ENCODE measurements at places on chromosomes 5 and 9. TPM values are rescaled to one million over a fixed set of nuclear protein-coding genes. Genes with fewer than 3 reads are reported as not detected.

Gene SMC5
- polyA plus RNA-seq: 18.9 TPM

Gene SLC36A2
- not detected for polyA plus RNA-seq

Gene COL15A1
- 0.07 TPM for polyA plus RNA-seq

Gene C9orf153
- polyA plus RNA-seq: not detected

Gene DMRT2
- polyA plus RNA-seq: 0.23 TPM

Gene PRDM9
- polyA plus RNA-seq: not detected

Gene CCNH
- polyA plus RNA-seq: 62.2 TPM

Gene ISL1
- polyA plus RNA-seq: not detected

Gene SLC4A9
- not detected for polyA plus RNA-seq

Gene FLT4
- 12.7 TPM for polyA plus RNA-seq

Gene FOCAD
- 16.1 TPM for polyA plus RNA-seq

Gene ZNF879
- 3.5 TPM for polyA plus RNA-seq

Gene PTPRD
- not detected for polyA plus RNA-seq

Gene SELENOP
- not detected for polyA plus RNA-seq

Gene AGXT2
- polyA plus RNA-seq: not detected

Gene SH3GL2
- not detected for polyA plus RNA-seq

GRCh38 chr9:37377688-37378612, 44.5 kb upstream of the GRHPR start:
- no peaks in the 10 kb centered on the region for H3K4me1 ChIP-seq
- no peaks in the 10 kb centered on the region for H3K36me3 ChIP-seq
- no peak overlapping the region for H3K27ac ChIP-seq
- H3K4me3 ChIP-seq: no peak overlapping the region

DNA sequence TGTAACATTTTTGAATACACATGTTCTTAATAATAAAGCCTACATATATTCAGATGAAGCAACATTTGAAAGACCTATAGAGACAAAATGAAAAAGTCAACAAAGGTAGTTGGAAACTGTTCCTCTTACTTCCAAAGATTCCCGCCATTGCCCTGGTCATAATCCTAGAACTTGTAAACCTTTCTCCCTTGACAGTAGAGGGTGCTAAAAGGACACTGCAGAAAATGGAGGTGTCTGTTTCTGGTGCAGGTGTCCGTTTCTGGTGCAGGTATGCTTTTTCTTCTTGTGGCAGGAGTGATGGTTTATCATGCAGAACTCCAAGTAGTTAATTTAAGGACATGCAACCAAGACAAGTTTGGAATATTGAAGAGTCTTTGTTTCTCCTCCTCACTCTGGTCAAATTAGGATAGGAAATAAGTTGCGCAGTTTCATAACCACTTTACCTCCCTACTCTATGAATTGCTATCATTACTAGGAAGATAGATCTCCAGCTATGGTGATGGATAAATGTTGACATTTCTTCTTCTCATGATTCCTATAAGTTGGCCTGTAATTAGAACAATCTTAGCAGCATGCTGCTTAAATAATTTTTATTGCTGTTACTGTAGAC, 56.0 kb upstream of the FAM174A start:
- H3K36me3 ChIP-seq: no peaks in the 10 kb centered on the region
- H3K27me3 ChIP-seq: no peaks in the 10 kb centered on the region
- H3K4me1 ChIP-seq: no peaks in the 10 kb centered on the region
- no peak overlapping the region for H3K27ac ChIP-seq

- H3K27ac ChIP-seq: no peak overlapping the region
- H3K4me3 ChIP-seq: no peak overlapping the region
- no peaks in the 10 kb centered on the region for H3K4me1 ChIP-seq
- no peak for DNase-seq
- no peaks in the 10 kb centered on the region for H3K36me3 ChIP-seq
Observed at GRCh38 chr5:123438902-123439301, 15.7 kb upstream of the CEP120 start.

GRCh38 chr5:151924564-151925301, at the start of gene GLRA1:
Gene GLRA1, minus strand, starts transcription at chr5:151924851. Its CDS starts 302 bp downstream, at chr5:151924549.
- no peaks in the 10 kb centered on the region for H3K36me3 ChIP-seq
- H3K4me3 ChIP-seq: no peak within 1 kb of the TSS
- no peaks in the 10 kb centered on the region for H3K27me3 ChIP-seq
- H3K4me1 ChIP-seq: no peaks in the 10 kb centered on the region
- peak; percentile 21 for DNase-seq
- H3K27ac ChIP-seq: no peak within 1 kb of the TSS

DNA sequence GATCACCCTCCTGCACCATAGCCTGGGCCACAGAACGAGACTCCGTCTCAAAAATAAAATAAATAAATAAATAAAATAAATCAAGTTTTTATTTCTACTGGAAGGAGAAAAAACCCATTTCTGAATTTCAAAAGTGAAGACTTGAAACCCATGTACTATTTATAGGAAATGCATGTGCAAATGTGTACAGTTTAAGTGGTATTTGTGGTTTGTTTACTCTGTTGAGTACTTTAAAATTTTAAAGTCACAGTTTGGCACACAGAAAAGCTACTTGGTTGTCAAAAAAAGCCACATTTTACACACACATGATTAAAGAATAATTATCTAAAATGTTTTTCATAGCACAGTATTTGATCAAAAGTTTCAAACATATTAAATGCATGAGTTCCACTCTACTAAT, 43.6 kb downstream of the NR3C1 start:
- H3K4me1 ChIP-seq: peaks cover 35% of the 10 kb centered on the region
- H3K27me3 ChIP-seq: no peaks in the 10 kb centered on the region
- no peak for DNase-seq
- no peak overlapping the region for H3K4me3 ChIP-seq
- no peaks in the 10 kb centered on the region for H3K36me3 ChIP-seq

DNA sequence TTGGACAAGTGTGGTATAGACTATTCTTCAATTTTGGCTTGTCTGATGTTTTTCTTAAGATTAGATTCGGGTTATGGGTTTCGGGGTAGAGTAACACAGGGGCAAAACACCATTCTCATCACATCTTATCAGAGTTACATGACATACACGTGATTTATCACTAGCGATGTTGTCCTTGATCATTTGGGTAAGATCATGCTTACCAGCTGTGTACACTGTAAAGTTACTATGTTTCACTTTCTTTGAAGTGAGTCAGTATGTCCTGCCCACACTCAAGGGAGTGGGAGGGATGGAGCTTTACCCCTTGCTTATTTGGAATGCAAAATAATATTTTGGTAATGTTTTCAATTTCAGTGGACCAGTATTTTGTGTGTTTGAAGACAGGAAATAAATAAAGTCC, 101.8 kb upstream of the TAF11L2 start:
- no peaks in the 10 kb centered on the region for H3K27me3 ChIP-seq
- H3K27ac ChIP-seq: no peak overlapping the region
- no peak for DNase-seq
- no peaks in the 10 kb centered on the region for H3K36me3 ChIP-seq
- H3K4me1 ChIP-seq: no peaks in the 10 kb centered on the region

- H3K4me3 ChIP-seq: no peak overlapping the region
- H3K27ac ChIP-seq: no peak overlapping the region
- H3K4me1 ChIP-seq: no peaks in the 10 kb centered on the region
- no peak for DNase-seq
- H3K27me3 ChIP-seq: no peaks in the 10 kb centered on the region
Observed at GRCh38 chr9:136311051-136312008, 7.4 kb upstream of the CCDC187 start.

- no peaks in the 10 kb centered on the region for H3K27me3 ChIP-seq
- H3K4me3 ChIP-seq: no peak overlapping the region
- DNase-seq: no peak
- H3K36me3 ChIP-seq: no peaks in the 10 kb centered on the region
Observed at GRCh38 chr5:98794001-98794400, 20.5 kb downstream of the RGMB start.

GRCh38 chr5:139695178-139695573, 47.0 kb downstream of the CXXC5 start:
- no peaks in the 10 kb centered on the region for H3K36me3 ChIP-seq
- H3K4me3 ChIP-seq: no peak overlapping the region
- peaks cover 7% of the 10 kb centered on the region for H3K27me3 ChIP-seq
- no peak for DNase-seq
- peaks cover 8% of the 10 kb centered on the region for H3K4me1 ChIP-seq
- no peak overlapping the region for H3K27ac ChIP-seq

- H3K4me3 ChIP-seq: peak overlapping the region; percentile 57
- H3K27me3 ChIP-seq: no peaks in the 10 kb centered on the region
- peak overlapping the region; percentile 38 for H3K27ac ChIP-seq
- no peaks in the 10 kb centered on the region for H3K36me3 ChIP-seq
- H3K4me1 ChIP-seq: no peaks in the 10 kb centered on the region
Observed at GRCh38 chr5:132747616-132748440, 602 bp downstream of the CCNI2 start.

DNA sequence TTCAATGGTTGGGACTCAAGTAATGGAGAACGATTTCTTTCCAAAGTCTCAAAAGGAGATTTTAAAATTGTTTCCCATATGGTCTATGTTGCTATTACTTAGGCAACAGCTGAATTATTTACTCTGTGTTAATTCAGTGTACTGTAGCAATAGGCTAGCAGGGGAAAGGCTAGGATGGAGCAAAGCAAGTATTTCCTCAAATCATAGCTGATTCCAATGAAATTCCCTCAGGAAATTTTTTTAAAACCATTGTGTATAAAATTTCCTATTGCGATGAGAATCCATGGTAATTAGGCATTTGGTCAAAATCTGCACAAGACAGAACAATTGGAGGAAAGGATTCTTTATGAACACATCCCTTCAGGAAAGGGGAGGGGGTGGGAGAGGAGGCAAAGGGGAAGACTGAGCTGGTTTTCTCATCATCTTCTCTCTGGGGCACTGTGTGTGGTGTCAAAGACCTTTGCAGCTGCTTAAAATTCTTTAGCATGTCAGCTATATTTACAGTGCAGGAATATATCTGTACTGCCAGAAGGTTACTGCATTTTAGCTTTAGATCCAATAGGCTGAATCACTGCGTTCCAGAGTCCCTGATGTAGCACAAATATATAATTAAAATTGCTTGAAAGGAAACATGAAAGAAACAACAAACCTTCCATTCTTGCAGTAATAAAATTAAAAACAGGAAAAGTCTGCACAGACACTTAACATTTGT, 95.3 kb downstream of the ZNF608 start:
- H3K4me3 ChIP-seq: no peak overlapping the region
- no peaks in the 10 kb centered on the region for H3K36me3 ChIP-seq
- H3K27me3 ChIP-seq: peaks cover 13% of the 10 kb centered on the region
- DNase-seq: no peak

DNA sequence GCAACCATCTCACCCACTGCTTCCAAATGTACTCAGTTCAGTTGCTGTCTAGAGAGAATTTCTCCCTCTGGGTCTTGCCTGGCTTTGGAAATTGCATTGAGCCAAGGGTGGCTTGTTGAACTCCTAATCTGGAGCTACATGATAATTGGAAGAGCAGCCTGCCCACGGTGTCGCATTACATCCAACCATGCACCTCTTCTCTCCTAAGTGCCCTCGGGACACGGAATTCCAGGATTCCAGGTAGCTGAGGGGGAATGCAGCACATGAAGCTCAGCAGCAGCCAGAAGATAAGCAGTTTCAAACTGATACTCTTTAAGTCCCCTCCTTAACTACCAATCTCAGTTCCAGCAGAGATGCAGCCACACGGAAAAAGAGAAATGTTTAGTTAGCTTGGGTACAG, 509.4 kb upstream of the KLF4 start:
- no peak for DNase-seq
- H3K27me3 ChIP-seq: no peaks in the 10 kb centered on the region
- no peaks in the 10 kb centered on the region for H3K4me1 ChIP-seq
- no peaks in the 10 kb centered on the region for H3K36me3 ChIP-seq

- no peaks in the 10 kb centered on the region for H3K27me3 ChIP-seq
- H3K4me1 ChIP-seq: no peaks in the 10 kb centered on the region
- DNase-seq: no peak
- no peak overlapping the region for H3K4me3 ChIP-seq
Observed at GRCh38 chr9:135924628-135925338, 17.4 kb upstream of the CAMSAP1 start.

DNA sequence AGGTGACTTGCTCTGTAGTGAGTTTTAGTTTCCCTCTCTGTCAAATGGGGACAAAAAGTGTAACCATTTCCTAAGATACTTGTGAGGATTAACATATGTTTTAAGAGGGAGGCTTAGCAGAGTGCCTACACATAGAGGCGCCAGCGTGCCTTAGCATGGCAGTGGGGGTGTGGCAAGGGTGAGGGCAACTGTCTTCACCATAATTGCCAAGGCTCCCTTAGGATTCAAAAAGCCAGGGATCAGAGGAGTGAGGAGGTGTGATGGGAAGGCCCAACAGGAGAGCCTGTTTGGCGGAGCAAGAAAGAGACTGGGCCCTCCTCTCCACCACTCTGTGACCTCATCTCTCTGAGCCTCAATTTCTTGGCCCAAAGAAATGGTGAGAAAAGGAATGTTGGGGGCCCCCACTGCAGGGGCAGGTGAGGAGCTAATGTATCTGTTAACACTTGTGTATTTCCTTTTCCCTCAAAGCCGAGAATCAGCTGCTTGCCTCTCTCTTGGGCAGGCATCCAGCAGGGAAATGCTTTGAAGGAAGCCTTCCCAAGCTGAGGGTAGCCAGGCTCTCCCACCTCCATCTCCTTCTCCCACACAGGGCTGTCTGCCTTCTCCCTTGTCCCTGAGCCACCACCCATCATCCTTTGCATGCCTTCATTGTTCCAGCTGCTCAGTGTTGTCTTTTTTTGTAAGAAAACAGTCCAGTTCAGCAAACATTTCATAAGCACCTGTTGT, 76.0 kb downstream of the DAB2IP start:
- H3K27me3 ChIP-seq: no peaks in the 10 kb centered on the region
- H3K36me3 ChIP-seq: no peaks in the 10 kb centered on the region
- no peak for DNase-seq
- H3K4me3 ChIP-seq: no peak overlapping the region

DNA sequence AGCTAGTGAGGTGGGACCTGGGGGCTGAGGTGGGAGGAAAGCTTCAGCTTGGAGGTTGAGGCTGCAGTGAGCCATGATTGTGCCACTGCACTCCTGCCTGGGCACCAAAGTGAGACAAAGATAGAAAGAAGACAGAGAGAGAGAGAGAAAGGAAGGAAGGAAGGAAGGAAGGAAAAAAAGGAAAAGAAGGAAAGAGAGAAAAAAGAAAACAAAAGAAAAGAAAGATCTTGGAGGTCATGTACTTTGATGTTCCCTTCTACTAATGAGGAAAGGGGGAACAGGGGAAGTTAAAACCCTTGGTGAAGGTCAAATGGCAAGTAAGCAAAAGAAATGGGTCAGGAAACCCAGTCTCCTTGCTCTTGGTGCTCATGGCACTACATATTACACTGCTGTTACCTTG, 2.4 kb upstream of the RAI14 start:
- H3K27me3 ChIP-seq: no peaks in the 10 kb centered on the region
- no peak overlapping the region for H3K4me3 ChIP-seq
- H3K27ac ChIP-seq: no peak overlapping the region
- DNase-seq: no peak

DNA sequence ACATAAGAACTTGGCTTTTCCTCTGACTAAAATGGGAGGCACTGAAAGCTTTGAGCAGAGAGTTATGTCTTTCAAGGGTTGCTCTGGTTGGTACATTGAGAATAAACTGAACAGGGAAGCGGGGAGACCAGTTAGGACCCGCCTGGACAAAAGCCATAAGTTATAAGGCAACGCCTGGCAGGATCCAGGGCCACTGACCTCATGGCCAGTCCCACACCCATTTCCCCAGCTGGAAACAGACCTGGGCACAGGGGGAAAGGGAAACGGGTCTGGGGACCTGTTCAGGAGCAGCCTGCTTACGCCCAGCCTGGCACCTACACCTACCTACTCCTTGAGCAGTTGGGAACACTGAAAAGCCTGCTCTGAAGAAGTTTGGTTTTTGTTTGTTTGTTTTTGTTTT, 1.3 kb downstream of the SPINK4 start:
- H3K27me3 ChIP-seq: no peaks in the 10 kb centered on the region
- no peaks in the 10 kb centered on the region for H3K36me3 ChIP-seq
- H3K4me3 ChIP-seq: no peak overlapping the region
- H3K4me1 ChIP-seq: no peaks in the 10 kb centered on the region
- H3K27ac ChIP-seq: no peak overlapping the region

Measured in CD8-positive, alpha-beta memory T cell (primary cell).